ENCODE measurements at places on chromosomes 4 and X.

DNA sequence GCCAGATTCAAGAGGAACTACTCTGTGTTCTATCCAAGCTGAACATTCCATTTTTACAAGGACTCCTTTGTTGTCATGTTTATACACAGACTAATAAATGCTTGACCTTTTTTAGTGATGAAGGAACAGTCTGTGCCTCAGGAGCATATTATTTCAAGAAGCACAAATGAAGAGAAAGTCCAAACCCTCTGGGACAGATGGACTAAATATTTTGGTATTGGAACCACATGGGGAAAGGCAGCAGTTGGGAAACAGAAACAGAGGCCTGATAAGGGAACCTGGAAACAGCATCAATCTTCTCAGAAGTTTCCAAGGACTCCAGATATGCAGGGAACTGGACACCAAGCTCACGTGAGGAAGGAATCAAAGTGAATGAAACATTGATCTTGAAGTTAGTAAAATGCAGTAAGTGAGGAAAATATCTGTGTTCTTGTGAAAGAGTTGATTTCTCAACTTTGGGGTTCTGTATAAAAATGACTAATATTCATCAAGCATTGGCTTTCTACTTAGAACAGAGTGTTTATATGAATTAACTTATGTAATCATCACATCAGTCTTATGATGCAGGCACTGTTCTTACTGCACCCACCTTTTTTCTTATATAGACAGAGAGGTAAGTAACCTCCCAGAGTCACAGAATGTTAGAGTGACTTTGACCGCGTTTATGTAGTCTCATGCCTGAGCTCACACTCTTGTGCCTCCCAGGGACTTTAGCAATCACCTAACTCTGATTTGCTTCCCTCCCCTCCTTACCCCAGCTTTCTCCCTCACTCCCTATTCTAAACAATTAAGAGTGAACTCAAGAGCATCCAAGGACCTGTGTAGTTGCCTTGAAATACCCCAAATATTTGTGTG is 148.9 kb upstream of the JADE1 start:
- no peak for DNase-seq

- DNase-seq, result no peak
Measured at GRCh38 chr4:139815778-139816601, 150.4 kb downstream of the MGST2 start.

- DNase-seq, result no peak
Measured at GRCh38 chrX:151386838-151387459, 10.1 kb upstream of the VMA21 start.

DNA sequence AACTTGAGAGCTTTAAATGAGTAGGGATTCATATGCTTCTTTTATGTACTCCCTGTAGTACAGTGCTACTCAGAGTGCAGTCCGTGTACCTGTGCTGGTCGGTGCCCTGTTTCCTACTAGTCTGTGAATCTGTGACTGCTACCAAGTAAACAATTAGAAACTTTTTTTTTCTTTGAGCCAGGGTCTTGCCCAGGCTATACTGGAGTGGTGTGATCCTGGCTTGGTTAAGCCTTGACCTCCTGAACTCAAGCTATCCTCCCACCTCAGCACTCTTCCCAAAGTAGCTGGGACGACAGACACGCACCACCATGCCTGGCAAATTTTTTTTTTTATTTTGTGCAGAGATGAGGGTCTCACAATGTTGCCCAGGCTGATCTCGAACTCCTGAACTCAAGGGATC is 6.4 kb upstream of the GPC3 start:
- DNase-seq, result no peak

DNA sequence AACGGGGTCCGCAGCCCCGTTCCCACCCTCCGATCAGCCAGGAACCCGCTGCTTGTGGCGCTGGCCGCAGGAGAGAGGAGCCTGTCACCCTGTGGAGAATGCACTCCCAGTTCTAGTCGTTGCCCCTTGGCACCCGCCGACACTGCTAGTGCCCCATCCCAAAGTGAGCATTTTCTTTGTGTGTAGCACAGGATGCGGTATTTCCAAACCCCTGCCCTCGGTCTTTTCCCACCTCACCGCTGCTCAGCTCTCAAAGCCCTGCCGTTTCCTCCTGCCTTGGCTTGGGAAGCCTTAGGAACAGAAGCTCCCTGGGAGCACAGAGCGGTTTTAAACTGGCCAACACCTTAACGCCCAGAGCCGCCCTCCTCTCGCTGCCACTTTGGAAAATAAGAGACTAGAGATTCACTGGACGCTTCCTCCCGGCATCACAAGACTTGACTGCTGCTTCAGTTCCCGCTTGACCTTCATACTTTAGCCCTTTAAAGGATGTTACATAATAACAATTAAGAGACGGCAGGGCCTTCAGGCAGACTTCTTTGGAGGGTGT is 772 bp downstream of the CYP4V2 start:
- no peak for DNase-seq

GRCh38 chrX:69551421-69552009 is 47.4 kb downstream of the NALF2 start:
- no peak for DNase-seq

GRCh38 chr4:56657128-56657527 is 24.0 kb downstream of the HOPX start:
- no peak for DNase-seq

DNA sequence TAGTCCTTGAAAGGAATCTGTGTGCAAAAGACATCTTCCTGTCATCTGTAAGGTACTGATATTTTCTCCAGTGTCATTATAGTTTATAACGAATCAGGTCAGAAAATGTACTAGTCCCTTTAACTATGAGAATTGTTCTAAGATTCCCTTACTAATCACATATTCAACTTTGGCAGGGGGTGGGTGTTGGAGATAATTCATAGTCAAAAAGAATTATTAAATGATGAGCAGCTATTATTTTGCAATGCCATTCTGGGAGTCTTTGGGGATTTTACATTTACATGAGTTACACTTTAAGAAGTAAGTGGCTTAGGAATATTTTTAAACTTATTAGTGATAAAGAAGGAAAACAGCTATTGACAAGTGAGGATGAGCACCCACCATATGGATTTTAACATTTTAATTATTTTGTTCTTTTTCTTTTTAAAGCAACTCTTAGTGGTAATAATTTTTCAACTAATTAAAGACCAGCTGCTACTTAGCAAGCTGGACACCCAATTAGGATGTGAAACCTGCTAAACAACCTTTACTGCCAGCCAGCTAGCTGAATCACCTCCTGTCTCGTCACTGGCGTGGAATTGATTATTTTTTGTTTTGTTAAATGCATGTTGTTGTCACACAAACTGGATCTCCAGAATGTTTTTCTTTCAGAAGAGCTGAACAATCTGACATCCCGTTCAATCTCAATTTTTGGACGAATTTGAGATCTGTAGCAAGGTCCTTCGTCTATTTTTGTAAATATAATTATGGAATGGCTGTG is 219.2 kb downstream of the ARAP2 start:
- no peak for DNase-seq

GRCh38 chr4:126604268-126604867 is 1028.4 kb upstream of the INTU start:
- DNase-seq, result no peak

DNA sequence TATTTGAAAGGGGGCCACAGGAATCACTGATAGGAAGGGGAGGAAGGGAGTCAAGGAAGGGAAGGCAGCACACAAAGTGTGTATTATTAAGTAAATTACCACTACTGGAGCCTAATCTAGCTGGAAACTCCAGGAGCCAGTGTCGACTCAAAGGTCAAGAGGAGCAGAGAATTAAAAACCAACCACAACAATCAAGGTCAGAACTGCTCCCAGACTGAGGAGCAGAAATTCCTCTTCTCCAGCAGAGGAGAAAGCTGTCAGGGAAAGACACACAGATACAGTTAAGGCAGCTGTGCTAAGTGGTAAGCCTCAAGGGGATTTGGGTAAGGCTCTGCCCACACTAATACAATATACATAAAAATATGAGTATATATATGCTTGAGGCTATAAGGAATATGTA is 87.5 kb upstream of the PTPN13 start:
- no peak for DNase-seq

DNA sequence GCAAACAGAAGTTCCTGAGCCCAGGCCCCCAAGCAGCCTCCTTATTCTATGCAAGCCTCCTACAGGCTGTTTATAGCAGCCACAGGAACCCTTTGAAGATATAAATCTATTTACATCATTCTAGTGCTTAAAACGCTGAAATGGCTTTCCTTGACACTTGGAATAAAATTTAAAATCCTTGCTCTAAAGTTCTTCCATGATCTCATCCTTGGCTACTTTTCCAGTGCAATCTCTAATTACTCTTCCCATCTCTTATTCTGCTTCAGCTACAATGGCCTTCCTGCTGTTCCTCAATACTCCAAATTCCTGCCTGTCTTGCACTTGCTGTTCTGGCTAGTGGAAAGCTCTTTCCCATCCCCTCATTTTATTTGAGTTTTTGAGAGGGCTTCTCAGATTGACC is 634.2 kb upstream of the NR3C2 start:
- DNase-seq, result no peak

DNA sequence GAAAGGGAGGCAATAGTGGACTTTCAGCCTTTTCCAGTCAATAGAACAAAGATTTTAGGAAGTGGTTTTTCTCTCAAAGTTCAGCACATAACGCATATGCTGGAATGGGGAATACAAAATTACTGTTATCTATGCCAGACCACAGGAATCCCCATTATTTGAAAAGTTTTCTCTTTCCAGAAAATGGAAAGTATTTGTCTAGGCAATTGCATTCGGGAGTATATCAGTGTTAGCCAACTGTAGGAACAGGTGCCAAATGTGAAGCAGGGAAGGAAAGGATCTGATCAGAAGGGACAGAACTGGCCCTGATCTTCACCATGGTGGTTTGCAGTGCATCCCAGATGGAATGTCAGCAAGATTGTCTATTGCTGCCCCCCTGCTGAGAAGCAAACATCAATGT is 213.6 kb downstream of the CPE start:
- DNase-seq, result no peak

- DNase-seq, result no peak
Measured at GRCh38 chr4:122855353-122855890, 28.8 kb downstream of the FGF2 start.

DNA sequence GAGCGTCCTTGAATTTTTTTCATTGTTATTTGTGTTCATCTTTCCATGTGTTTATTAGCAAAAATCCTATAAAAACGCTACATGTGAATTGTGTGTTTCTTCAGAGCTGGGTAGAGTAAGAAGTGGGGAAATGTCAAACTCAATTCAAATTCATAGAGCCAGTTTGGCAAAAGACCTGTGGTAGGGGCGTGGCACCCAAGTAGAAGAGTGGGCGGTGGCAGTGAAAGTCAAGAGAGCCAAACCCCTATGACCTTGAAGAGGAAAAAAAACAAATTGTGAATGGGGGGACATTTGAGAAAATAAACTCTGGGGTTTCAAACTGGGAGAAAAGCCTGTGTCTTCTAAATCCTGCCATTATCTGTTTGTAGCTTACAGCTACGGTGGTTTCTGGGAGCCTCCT is 4.4 kb upstream of the FOXO4 start:
- DNase-seq, result no peak

DNA sequence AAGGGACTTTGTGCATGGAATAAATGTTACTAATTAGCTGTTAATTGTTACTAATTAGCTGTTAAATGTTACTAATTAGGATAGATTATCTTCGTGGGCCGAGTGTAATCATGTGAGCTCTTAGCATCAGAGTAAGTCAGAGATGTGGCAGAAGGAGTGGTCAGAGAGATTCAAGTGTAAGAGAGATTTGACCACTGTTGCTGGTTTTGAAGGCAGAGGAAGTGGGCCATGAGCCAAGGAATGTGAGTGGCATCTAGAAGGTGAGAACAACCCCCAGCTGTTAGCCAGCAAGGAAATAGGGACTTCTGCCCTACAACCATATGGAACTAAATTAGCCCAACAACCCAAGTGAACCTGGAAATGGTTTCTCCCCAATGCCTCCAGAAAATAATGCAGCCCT is 28.2 kb downstream of the ODAPH start:
- no peak for DNase-seq

- no peak for DNase-seq
Measured at GRCh38 chr4:78019414-78019813, 37.7 kb upstream of the FRAS1 start.

DNA sequence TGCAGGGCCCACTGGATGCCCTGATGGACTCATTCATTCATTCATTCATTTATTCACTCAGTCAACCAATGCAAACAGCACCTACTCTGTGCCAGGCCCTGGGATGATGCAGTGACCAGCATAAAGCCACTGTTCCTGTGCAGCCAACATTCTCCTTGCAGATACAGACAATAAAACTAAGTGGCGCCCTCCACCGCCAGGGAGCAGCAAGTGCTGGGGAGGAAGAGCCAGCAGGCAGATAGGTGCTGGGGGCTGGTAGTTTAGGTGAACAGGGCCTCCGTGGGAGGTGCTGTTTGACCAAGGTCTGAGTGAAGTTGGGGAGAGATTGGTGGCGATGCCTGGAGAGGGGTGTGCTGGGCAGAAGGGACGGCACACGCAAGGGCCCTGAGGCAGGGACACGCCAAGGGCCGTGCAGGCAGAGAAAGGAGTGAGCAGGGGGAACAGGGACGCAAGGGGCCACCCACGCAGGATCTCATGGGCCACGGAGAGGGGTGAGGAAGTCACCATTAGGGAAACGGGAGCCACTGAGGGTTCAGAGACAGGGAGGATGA is 65.5 kb downstream of the WFS1 start:
- no peak for DNase-seq

DNA sequence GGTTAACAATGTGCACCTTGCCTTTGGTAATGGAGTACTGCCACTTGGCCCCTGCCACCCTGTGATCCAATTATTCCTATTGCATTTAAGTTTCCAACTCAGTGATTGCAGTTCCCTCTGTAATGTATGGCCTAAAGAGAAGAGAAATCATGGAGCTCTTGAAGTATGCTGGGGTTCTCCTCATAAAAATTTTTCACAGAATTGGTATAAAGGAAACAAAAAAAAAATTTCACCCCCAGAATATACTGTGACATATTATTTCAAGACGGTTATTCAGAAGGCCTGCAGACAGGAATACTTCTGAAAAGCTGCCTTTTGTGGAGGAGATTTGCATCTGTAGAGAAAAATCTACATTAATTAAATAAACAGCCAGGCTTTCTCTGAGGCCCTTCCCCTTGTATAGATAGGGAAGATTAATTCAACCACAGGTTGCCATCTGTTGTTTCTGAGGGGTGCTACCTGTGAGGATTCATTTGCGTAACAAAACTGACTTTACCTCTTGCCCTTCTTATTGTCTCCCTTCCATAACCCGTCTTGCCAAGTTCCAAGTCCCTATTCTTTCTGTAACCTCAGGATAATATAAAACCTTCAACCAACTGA is 94.8 kb upstream of the LANCL3 start:
- DNase-seq, result no peak

DNA sequence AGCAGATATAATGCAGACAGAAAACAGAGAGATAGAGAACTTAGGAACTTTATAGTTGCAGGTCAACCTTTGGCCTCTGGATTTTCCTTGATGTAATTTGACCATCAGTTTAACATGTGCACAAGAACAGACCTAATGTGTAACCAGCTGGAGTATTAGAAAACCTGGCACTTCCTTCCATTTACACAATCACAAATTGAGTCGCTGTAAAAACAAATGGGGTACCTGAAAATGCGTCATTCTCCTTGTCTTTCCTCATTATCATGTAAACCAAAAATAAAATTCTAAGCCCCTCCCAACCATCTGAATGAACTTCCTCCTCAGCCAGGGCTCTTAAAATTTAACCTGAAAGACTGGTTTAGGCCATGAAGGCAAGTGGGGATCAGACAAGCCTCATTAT is 358.4 kb upstream of the MAGEB16 start:
- DNase-seq, result no peak

- no peak for DNase-seq
Measured at GRCh38 chr4:1550122-1551070, 133.7 kb downstream of the FAM53A start.

GRCh38 chr4:337932-338758 is 531 bp downstream of the ZNF141 start:
- DNase-seq, result no peak

Measured in GM12892 (cell line).